ENCODE measurements at places on chromosomes 12 and 14.

- DNase-seq = no peak
These were observed 224.9 kb upstream of the SLC16A7 start for GRCh38 chr12:59370933-59371332.

- no peak for DNase-seq
These were observed 25.0 kb upstream of the P2RX7 start for GRCh38 chr12:121107681-121108080.

DNA sequence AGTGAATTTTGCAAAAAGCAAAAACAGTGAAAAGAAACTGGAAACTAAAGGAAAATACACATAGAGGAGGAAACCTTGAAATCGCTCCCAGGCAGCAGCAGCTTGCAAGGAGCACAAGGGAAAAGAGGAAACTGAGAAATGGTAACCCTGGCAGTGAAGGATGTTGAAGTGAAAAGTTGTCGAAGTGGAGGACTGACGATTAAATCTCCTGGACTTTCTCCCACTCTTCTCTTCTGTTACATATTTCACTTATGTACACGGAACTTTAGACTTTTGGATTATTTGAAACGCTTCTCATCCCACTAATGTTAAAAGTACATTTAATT, 388.8 kb upstream of the USP15 start:
- DNase-seq = no peak

- no peak for DNase-seq
These were observed 405.8 kb downstream of the MED13L start for GRCh38 chr12:115871714-115872113.

- DNase-seq = no peak
These were observed 67.7 kb upstream of the HIF1A start for GRCh38 chr14:61627612-61628011.

DNA sequence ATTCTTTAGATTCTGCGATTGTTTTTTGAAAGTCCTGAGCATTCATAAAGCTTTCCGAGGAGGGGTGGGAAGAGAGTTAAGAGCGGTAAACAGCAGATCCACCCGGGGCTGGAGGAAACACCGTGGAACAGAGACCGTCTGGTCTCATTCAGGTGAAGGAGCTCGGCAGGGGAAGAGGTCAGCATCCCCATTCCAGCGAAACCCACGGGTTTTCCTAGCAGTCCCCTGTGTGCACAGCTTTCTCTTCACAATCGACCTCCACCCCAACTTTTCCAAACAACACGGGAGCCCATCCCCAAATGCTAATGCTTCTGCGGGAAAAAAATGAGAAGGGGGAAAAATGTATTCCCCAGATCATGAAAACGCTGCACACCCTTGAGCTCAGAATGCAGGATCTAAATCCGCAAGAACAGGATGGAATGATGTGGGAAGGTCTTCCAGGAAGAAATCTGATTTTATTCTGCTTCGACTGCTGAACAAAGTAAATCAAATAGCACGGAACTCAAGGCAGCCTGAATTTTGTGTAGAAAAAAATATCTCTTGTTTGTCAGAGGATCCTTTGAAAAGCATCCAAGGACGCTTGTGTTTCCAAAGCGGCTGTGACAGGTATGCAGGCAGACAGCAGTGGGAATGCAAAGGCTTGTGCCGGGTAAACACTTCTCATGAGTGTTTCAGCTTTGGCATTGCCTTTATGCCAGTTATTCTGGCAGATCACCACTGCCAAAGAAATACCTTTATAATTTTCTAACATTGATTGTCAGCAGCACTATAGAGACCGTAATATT, 128.8 kb downstream of the NDUFA12 start:
- no peak for DNase-seq

DNA sequence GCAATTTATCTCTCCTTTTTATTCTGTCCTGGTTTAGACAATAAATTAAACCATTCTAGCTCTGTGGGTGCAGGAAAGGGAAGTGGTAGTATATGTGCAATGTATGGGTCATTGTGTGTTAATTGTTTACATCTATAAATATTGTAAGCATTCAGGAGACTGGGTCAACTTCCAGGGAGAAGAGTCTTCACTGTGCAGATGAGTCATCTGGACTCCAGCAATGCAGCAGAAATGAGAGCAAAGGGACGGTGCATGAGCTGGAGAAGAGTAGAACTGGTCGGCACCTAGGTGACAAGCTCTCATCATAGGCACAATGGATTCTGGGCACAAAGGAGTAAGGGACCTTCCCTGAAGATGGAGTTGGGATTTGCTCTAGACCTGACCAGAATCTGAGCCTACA, 211.1 kb upstream of the DAAM1 start:
- no peak for DNase-seq

DNA sequence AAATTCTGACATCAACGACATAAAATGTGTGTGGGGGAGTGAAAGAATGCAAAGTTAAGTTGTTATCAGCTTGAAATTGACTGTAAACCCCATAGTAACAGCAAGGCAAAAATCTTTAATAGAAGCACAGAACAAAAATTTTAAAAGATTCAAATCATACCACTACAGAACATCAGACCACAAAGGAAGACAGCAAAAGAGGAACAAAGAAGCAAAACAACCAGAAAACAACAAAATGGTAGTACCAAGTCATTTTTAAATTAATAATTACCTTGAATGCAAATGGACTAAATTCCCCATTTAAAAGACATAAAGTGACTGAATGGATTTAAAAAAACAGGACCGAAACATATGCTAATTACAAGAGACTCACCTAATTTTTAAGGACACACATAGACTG, 31.3 kb downstream of the A2M start:
- DNase-seq = no peak

DNA sequence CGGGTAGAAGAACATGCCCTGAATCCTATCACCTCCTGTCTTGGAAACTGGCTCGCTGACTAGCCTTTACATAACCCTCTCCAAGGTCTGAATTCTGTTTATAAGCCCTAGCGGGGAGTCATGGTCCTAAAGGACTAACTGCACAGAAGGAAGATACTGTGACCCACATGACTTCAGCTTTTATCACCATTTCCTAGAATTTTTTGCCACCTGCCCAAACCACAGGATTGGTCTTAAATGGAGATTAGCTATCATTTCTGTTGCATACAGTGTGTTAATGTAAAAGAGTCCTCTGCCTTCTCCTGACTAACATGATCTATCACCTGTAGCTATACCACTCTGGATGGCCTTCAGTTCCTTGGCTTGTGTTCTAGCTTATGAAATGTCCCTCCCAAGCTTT, 319.2 kb downstream of the DUSP6 start:
- no peak for DNase-seq

DNA sequence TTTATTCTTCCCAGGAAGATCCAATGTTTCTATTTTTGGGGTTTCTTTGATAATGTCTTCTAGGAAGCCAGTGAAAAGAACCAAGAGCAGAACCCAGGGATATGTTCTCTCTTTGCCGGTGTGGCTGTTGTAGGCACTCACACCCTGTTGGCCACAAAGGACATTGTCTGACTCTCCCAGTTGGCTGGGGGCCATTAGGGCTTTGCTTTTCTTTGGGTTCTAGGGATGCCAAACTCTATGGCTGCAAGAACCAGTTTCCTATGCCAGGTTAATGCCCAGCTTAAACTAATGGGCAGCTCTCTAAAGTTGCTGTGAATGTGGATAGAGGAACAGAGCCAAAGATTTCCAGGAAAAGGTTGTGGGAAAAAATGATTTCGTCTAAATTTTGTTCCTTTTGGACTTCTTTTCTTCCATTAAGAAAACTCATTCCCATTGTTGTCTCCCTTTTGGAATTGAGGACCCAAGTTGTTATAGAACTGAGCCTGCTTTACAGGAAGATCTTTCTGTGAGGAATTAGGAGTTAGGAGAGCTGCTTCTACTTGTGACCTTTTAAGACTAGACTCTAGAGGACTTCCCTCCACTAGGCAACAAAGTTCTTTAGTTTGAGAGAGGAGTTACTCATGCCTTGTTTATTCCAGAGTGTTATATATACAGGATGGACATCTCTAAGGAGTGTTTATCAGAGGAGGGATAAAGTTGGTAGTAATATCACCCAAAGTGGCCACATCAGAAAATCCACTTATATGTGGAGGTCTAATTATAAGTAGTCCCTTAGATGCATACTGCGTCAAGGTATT, 13.1 kb downstream of the COPZ1 start:
- DNase-seq = no peak

- DNase-seq = no peak
These were observed 111.9 kb downstream of the FOXN3 start for GRCh38 chr14:89304972-89305703.

DNA sequence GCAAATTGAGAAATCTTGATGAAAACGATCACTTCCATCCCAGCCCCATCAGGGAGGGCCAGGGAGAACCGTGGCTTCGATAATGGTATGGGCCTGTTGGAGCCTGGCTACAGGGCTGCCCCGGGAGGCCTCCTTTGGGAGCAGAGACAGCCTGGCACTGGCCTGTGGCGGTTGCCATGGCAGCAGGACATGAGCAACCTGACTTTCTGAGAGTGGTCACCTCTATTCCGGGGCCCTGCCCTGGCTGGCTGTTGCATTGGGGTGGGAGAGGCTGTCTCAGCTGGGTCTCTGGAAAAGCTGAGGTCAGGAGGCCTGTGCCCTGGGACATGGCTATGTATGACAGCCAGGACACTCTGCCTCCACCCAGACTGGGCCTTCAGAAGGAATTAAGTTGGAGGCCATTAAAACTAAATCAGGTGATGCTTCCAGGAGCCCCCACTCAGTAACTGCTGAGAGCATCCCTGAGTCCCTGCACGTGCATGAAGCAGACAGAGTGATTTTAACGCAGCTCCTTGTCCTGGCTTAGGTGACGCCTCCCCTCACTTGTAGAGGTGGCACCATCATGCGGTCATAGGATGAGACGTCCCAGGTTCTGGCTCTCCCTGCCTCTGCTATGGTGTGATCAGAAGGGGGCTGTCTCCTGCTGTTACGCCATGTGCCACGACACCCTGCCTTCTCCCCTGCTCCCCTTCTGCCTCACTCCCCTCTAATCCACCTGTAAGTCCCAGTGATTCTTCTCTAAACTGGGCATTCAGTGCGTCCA, 126.3 kb downstream of the SLC25A47 start:
- DNase-seq = no peak

DNA sequence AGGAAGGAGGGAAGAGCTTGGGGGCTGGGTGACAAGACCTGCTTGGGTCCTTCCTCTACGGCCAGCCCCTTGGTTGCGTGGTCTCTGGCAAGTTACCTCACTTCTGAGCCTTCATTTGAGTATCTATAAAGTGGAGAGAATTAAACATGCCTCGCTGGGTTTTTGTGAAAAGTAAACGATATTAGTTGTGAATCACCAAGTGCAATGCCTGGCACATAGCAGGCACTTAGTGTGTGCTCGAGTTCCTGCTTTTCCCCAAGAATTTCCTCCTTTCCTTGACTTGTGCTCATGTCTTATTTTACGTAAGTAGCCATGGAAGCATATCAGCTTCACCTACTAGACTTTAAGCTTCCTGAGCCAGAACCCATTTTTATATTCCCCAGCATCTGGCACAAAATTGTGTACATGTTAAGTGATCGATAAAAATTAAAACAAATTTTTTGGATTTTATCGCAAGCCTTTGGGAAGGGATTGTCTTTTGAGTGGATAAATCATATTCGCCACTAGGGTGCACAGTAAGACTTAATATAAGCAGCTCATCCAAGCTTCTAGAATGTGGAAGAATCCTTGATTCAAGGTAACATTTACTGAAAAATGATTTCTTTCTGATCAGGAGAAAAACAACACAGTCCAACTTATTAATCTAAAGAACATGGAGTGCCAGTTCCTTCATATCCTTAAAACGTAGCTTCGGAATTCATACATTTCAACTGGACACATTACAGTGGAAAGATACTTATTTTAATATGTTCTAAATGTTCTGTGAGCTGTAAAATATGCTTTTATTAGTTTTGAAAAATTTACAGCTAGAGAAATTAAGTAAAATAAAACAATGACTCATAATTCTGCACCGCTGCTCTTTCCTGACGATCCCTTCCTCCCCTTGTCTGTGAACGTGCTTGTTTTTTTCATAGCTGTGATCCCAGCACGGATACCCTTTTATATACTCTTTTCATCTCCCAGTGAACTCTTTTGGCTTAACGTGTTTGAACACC, 62.0 kb downstream of the SLC25A47 start:
- no peak for DNase-seq

DNA sequence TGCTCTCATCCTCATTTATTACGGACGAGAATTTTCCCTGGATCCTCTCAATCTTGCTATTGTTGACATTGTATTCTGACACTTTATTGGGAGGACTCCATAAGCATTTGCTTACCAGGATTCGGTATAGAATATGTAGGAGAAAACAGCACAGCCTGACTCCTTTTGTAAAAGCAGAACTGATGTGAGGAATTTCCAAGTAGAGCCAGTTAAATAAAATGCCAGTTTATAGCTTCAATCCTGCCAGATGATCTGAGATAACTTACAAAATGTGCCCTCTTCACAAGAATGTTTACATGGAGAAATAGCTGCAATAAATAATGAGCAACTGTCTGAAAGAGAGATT, 332.9 kb upstream of the PRICKLE1 start:
- no peak for DNase-seq

- no peak for DNase-seq
These were observed 874.9 kb downstream of the NRXN3 start for GRCh38 chr14:79044894-79045624.

- DNase-seq = no peak
These were observed 182.0 kb upstream of the NAV3 start for GRCh38 chr12:77648716-77649115.

Data from activated naive CD4-positive, alpha-beta T cell (primary cell).